T-helper 9 cell (primary cell): ENCODE measurements at places on chromosomes 3 and 15.

GRCh38 chr3:5035692-5036391 lies 56.6 kb downstream of the BHLHE40 start:
- no peak for DNase-seq

- no peak for DNase-seq
Measured at GRCh38 chr15:33872416-33873106, 95.7 kb upstream of the CHRM5 start.

GRCh38 chr15:79403501-79403900 lies 28.6 kb upstream of the MINAR1 start:
- no peak for DNase-seq

- no peak for DNase-seq
Measured at GRCh38 chr15:69323893-69324430, 25.2 kb downstream of the PAQR5 start.

DNA sequence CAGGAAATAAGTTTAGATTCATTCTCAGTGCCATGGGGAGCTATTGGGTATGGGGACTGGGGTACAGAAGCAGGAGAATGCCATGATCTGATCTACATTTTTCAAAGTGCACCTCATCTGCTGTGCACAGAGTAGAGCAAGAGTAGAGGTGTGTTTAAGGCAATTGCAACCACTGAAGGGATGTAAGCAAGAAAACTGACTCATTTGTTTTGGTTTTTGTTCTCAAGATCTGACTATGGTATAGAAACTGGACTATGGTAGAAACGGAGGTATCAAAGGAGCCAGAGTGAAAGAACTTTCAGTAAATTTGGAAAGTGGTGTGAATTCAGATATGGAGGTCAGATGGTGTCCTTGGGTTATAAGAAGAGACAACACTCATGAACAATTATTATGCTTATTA lies 86.2 kb upstream of the CMSS1 start:
- no peak for DNase-seq

DNA sequence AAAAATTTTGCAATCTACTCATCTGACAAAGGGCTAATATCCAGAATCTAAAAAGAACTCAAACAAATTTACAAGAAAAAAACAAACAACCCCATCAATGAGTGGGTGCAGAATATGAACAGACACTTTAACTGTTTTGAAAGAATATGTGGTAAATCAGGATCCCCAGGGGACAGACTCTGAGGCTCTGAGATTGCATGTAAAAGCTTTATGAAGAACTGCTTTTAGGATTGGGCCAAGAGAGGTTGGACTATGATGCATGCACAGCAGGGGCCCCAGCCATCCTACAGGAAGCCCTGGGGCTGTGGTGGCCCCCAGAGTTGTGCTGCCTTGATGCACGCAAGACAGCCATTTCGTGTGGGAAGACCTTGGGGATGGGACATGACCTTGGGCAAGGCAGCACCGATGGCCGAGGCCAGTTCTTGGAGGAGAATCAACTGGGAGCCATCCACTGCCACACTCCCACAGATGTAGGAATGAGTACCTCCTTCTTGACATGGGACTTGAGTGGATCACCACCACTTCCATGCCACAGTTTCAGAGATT lies 298.1 kb upstream of the THBS1 start:
- DNase-seq = no peak

DNA sequence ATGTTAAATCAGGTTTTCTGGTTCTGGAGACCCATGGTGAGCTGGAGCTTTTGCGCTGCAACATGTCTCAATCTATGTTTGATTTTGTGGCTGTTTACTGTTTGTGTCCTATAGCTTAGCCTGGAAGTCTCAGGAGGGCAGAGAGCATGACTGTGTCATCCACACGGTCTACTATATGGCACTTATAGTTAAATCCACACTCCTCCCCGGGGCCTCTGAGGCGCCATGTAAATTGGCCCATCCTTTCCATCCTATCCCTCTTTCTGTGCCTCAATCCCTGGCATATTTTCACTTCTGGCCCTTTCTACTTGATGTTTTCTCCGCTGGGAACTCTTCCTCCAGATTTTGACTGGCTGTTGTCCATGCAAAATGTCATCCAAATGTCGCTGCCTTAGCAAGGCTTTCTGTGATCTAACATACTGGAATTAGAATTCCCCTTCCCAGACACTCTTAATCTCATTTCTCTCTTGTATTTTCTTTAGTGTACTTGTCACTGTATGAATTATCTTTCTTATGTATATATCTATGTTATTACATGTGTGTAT lies 560.8 kb upstream of the RGMA start:
- no peak for DNase-seq

GRCh38 chr15:70236341-70237086 lies 138.8 kb upstream of the TLE3 start:
- DNase-seq = no peak

DNA sequence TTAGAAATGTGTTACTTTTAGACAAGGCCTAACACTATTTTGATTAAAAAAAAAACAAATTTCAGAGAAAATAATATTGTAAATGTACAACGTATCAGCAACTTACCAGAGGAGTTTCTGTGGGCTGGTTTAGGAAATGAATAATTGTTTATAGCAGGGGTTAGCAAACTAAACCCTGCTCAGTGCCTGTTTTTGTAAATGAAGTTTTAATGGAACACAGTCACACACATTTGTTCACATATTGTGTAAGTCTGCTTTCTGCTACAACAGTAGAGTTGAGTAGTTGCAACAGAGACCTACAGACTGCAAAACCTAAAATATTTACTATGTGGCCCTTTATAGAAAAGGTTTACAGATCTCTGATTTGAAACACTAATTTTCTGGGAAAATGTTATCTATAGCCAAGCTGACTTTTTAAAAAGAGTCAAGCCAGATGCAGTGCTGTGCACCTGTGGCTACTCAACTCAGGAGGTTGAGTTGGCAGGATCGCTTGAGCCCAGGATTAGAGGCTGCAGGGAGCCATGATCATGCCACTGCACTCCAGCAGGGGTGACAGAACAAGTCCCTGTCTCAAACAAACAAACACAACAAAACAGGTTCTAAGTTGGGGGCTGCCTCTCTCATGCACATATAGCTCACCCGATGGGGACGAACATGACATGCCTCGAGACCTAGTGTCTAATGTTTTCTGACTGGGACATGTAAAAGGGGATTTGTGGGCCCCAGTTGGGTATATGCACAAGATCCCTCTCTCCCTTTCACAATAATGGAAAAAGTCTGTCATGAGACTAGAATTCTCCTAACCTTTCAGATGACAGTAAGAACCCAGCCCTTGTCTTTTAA lies 182.5 kb downstream of the TNIK start:
- no peak for DNase-seq
